ENCODE measurements at places on chromosomes 3 and 15.

DNA sequence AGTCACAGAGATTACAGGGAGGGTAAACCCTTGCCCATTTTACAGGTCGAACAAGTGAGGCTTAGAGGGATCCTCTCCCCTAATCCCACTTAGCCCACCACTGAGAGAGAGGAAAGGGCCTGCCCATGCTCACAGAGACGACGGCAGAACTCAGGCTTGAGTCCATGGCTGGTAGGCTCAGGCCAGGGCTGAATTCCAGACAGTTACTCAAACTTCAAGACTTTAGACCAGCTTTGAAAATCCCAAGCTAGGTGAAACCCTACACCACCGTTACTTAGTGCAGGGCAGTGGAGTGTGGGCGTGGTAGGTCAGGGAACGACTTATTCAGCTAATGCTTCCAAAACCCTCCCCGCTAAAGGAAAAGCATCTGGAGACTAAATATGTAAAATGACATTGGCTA lies 16.4 kb downstream of the GRIP2 start:
- DNase-seq, result peak; percentile 48

DNA sequence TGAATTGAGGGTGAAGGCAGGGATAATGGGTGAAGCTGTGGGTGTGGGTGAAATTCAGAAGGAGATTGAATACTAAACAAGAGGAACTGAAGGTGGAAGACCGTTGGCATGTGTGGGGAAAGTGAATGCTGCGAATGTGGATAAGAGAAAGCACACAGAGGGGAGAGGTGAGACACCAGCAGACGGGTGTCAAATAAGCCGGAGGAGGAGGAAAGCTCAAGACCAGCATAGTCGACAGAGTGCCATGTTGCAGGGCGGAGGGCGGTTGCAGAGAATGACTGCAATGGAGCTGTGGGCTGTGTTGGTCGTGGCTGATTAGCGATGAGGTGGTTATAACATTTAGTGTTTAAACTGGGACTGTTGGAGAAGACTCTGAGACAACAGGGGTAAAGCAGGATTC lies 16.4 kb upstream of the HCN4 start:
- DNase-seq, result no peak

GRCh38 chr3:32848215-32848614 lies 30.4 kb downstream of the TRIM71 start:
- peak; percentile 49 for DNase-seq

GRCh38 chr15:20356444-20356910 lies 185.1 kb downstream of the GOLGA6L6 start:
- DNase-seq, result no peak

- no peak for DNase-seq
Measured at GRCh38 chr3:67018789-67019526, 20.9 kb downstream of the KBTBD8 start.

- DNase-seq, result no peak
Measured at GRCh38 chr3:59064728-59065127, 14.9 kb upstream of the CFAP20DC start.

- peak; percentile 99 for DNase-seq
Measured at GRCh38 chr3:20054549-20054987, 14.3 kb downstream of the KAT2B start.

DNA sequence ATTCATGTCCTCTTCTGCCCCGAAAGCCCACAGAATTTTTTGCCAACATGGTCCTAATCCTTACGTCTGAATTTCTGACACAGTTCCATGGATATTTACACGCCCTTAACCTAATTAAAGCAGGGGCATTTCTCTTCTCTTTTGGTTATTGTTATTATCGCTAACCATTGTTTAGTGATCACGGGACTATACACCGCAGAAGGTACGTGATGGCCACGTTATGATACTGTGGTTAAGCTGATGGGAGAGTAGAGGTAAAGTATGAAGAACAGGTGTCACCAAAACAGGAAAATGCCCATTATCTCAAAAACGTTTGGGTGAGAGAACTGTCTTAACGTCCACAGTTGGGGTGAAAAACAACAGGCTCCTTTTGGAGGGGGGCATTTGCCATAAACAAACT lies 26.4 kb downstream of the CCR4 start:
- DNase-seq, result no peak

DNA sequence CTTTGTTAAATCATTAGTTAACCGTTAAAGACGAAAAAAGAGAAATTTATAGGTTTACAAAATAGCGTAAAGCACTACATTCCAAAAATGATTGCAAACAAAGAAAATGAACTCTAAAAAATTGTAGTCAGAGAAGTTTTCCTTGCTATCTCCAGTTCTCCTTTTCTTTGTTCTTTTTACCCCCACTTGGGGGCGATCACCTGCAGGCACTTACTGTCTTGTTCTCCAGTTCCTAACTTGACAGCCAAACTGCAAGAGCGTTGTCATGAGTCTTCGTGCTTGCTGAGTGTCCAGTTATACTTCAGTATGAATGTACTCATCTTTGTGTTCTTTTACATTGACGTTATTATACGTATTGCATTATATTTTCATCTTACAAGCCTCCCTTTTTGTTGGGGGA lies 54.5 kb downstream of the CHD2 start:
- peak; percentile 43 for DNase-seq

GRCh38 chr3:69563981-69564380 lies 175.3 kb upstream of the MITF start:
- no peak for DNase-seq

DNA sequence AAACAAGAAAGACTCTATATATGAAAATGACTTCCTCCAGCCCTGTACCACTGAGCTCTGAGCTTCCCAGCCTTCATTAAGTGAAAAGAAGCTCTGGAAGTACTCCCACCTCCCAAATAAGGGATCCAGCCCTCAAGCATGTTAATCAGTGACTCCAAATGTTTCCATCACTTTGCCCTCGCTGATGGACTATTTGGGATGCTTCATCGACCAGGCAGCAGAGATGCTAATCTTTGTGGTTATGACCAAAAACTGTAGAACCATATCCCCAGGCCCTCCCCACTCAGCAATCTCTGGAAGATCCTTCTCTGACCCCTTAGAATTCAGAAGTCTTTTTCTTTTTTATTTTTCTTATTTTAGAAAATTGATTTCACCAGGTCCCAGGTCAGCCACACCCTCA lies 2.3 kb upstream of the CTDSPL start:
- DNase-seq, result no peak

DNA sequence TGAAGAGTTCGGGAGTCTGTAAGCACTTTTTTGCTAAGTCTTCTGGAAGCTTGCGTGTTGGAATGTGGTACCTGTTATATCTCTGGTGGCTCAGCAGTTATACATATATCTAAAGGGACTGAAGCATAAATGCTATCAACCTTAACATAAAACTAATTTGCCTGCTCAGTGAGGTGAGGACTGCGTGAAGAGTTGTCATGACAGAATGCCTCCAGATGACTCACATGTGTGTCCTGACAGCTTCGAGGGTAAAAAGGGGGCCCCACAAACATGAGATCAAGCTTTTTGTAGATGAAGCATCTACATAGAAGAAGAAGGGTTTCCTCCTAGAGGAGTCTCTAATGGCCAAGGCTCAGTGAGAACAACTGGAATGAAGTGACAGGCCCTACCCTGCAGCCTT lies 88.8 kb upstream of the C3orf80 start:
- DNase-seq, result no peak

GRCh38 chr15:63815796-63816533 lies 17.8 kb downstream of the HERC1 start:
- DNase-seq, result peak; percentile 35

DNA sequence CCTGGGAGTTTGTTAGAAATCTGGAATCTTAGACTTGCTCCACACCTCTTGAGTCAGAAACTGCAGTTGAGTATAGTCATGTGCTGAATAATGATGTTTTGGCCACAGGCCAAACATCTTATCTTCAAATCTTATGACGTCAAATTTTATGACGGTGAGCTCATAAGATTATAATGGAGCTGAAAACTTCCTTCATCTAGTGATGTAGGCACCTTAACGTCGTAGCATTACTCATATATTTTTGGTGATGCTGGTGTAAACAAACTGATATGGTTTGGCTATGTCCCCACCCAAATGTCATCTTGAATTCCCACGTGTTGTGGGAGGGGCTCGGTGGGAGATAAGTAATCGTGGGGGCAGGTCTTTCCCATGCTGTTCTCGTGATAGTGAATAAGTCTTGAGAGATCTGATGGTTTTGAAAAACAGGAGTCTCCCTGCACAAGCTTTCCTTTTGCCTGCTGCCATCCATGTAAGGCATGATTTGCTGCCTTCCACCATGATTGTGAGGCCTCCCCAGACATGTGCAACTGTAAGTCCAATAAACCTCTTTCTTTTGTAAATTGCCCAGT lies 268.0 kb upstream of the PROK2 start:
- peak; percentile 64 for DNase-seq

DNA sequence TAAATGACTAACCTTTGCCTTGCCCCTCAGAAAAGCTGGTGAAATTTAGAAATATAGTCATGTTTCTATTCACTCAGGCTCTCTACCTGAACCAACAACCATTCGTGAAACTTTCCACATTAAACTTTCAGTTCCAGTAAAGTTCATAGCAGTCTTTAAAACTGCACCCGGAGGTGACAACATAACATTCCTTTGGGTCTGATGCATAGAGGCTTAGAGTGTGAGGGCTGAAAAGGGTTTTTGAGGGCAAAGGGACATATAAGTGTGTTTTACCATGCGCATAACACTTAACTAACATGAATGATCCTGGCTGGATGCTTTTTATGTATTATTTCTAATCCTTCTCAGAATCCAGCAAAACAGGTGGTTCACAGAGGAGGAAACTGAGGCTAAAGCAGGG lies 471.7 kb upstream of the MCTP2 start:
- no peak for DNase-seq

DNA sequence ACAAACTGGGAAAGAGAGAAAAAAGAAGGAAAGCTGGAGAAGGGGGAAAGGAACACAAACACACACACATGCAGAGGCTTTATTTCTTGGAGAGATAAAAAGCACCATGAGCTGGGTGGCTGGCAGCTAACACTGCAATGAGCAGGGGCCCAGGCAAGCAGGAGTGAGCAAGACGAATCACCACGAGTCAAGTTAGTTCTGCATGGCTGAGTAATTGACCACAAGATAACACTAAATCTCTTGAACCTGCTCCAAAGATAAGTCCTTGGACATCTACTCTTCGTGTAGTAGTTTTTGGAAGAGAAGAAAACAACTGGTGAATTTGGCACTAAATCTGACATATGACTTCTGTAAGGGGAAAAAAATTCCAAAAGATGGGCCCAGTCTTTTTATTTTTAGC lies 100.9 kb downstream of the MYO5A start:
- peak; percentile 99 for DNase-seq

- DNase-seq, result no peak
Measured at GRCh38 chr3:188389711-188390342, 235.9 kb downstream of the LPP start.

GRCh38 chr3:186400662-186401061 lies 38.6 kb upstream of the DGKG start:
- peak; percentile 27 for DNase-seq

DNA sequence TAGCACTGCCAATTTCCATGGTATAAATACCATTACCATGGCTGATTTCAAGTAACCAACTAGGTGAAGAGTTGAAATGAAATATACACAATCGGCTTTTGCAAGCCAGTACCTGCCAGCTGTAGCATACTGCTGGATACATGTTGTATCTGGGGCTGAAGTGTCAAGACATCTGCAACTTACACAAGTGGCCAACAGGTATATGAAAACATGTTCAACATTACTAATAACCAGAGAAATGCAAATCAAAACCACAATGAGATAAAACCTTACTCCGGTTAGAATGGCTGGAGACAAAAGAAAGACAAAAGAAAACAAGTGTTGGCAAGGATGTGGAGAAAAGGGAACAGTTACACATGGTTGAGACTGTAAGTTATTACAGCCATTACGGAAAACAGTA lies 11.6 kb downstream of the ATOSA start:
- DNase-seq, result peak; percentile 40

- no peak for DNase-seq
Measured at GRCh38 chr3:59440285-59441028, 390.6 kb upstream of the CFAP20DC start.

DNA sequence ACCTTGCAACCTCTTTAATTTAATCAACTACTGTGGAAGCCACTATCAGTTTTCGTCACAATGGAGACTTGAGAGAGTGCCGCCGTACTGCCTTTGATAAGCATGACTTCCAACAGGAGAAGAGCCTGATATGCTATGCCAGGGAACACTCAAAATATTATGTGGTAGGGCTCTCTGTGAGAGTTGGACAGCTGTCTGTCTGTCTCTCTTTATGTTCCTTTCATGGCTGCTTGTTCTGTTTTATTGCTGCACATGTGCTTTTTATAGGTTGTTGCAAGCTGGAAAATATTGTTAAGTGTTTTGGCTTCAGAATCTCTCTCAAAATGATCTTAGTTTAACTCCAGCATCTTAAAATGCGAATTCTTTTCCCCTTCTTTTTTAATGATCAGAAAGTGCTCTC lies 249.4 kb upstream of the RARB start:
- no peak for DNase-seq

GRCh38 chr15:47887241-47887800 lies 170.0 kb downstream of the SEMA6D start:
- DNase-seq, result no peak

- peak; percentile 32 for DNase-seq
Measured at GRCh38 chr3:49025005-49025792, 3.3 kb downstream of the NDUFAF3 start.

DNA sequence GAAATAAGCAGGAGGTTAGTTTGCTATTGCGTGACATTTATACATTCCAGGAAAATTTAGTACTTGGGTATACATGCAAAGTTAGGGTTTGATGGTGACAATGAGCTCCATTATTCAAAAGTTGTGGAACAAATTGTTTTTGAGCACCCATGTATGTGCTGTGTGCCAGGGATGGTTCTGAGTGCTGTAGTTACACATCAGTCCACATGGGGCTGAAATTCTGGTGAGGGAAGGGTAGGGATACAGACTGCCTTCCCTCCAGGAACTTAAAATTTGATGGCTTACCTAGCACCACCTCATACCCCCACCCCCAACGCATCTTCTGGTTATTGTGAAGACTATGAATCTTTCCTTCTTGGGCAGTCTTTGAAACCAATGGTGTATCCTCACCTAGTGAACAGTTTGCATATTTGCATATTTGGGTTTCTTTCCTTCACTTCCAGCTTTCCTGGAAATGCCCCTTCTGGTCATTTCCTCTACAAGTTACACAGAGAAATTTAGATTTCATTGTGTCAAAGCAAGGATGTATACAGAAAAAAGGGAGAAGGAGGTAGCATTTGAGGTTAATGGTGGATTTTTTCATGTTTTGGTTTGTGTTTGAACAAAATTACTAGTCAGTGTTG lies 222.0 kb upstream of the IL12A start:
- peak; percentile 29 for DNase-seq

DNA sequence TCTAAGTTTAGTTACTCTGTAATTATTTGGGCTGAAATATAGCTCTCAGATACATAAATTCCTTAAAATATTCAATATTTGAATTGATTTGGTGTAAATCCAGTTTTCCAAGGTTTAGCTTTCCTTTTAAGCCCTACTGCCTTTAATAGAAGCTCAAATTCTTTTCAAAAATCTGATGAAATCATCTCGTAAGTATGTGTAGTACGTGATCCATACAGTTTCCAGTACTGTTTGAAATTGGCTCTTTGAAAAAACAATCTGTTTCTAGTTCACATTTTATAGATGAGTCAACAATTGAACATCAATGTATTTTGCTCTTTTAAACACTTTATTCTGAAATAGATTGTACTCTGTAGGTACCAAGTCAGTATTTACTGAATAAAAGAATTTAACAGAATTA lies 84.2 kb downstream of the LRRC49 start:
- no peak for DNase-seq

- no peak for DNase-seq
Measured at GRCh38 chr3:149019580-149019979, 28.2 kb downstream of the GYG1 start.

- peak; percentile 47 for DNase-seq
Measured at GRCh38 chr3:45507820-45508317, 86.7 kb upstream of the LIMD1 start.

GRCh38 chr3:12947504-12948369 lies 106.4 kb upstream of the RPL32 start:
- peak; percentile 69 for DNase-seq

GRCh38 chr3:197447057-197447456 lies 108.7 kb downstream of the BDH1 start:
- DNase-seq, result no peak

Data from amniotic epithelial cell (primary cell).